Type B pancreatic cell (in vitro differentiated cells): ENCODE measurements at places on chromosomes 7 and 10. TPM values are rescaled to one million over a fixed set of nuclear protein-coding genes. Genes with fewer than 3 reads are reported as not detected.

Gene ATP5F1C
- 244 and 283 TPM in 2 replicates for total RNA-seq

Gene NUTM2B
- 1.00 and 1.2 TPM in 2 replicates for total RNA-seq

Gene HYAL4
- total RNA-seq: 0.21 TPM in 1 of 2 replicates, not detected in the other

Gene SOSTDC1
- 5.4 and 6.0 TPM in 2 replicates for total RNA-seq

Gene ANKRD7
- not detected in 2 replicates for total RNA-seq

Gene GDF10
- 0.57 and 46.8 TPM in 2 replicates for total RNA-seq

Gene C7orf57
- total RNA-seq: 0.36 and 1.5 TPM in 2 replicates

Gene SPDYE16
- total RNA-seq: 0.19 and 0.51 TPM in 2 replicates

Gene SVOPL
- total RNA-seq: 0.81 TPM in 1 of 2 replicates, not detected in the other

Gene DDX21
- 53.2 and 57.5 TPM in 2 replicates for total RNA-seq

Gene TEX47
- total RNA-seq: not detected in 2 replicates

DNA sequence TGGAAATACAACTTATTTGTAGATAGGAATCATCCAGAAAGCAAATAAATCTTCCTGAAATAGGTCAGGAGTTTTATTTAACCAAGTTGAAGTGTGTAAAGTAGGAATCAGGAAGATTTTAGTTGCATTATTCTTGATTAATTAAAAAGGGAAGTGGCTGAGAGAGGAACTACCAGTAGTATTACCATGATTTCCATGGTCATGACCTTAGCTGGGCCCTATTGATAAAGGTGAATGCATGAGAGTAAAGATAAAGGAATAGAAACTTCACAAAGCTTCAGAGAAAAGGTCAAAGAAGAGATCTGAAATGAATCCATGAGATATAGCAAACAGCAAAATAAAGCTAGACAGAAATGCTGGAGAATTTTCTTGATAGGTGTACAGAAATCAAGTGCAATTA is 46.2 kb upstream of the DLX6 start:
- H3K36me3 ChIP-seq: no peaks in the 10 kb centered on the region
- peaks cover 15% of the 10 kb centered on the region for H3K27me3 ChIP-seq
- no peak overlapping the region for H3K4me3 ChIP-seq
- H3K4me1 ChIP-seq: no peaks in the 10 kb centered on the region
- DNase-seq: no peak
- no peak overlapping the region for H3K27ac ChIP-seq

- H3K27me3 ChIP-seq: no peaks in the 10 kb centered on the region
- DNase-seq: no peak
- no peaks in the 10 kb centered on the region for H3K36me3 ChIP-seq
- no peak overlapping the region for H3K27ac ChIP-seq
Measured at GRCh38 chr7:12360948-12361347, 42.7 kb downstream of the VWDE start.

DNA sequence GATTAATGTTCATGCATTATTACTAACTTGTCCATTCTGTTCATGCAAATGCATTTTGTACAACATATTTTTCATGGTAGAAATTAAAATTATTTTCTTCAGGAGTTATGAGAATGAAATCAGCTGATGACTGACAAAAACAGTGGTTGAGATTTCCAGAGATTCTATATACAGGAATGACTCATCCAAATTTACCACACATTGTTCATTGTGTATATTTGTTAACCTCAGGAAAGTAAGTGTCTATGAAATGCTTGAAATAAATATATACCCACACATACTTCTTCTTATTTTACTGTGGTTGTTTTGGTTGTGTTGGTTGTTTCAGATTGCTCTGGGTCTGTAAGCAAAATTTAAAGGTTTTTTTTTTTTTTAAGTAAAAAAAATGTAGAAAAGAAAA is 108.1 kb upstream of the SP8 start:
- no peaks in the 10 kb centered on the region for H3K36me3 ChIP-seq
- H3K4me3 ChIP-seq: no peak overlapping the region
- no peak for DNase-seq

GRCh38 chr7:91582799-91583477 is 297.6 kb downstream of the MTERF1 start:
- no peak for DNase-seq
- H3K27me3 ChIP-seq: no peaks in the 10 kb centered on the region
- H3K4me1 ChIP-seq: no peaks in the 10 kb centered on the region
- no peaks in the 10 kb centered on the region for H3K36me3 ChIP-seq
- no peak overlapping the region for H3K4me3 ChIP-seq

- no peak overlapping the region for H3K4me3 ChIP-seq
- DNase-seq: no peak
- no peak overlapping the region for H3K27ac ChIP-seq
- no peaks in the 10 kb centered on the region for H3K36me3 ChIP-seq
- no peaks in the 10 kb centered on the region for H3K27me3 ChIP-seq
Measured at GRCh38 chr10:78746155-78746763, 322.5 kb upstream of the ZMIZ1 start.

DNA sequence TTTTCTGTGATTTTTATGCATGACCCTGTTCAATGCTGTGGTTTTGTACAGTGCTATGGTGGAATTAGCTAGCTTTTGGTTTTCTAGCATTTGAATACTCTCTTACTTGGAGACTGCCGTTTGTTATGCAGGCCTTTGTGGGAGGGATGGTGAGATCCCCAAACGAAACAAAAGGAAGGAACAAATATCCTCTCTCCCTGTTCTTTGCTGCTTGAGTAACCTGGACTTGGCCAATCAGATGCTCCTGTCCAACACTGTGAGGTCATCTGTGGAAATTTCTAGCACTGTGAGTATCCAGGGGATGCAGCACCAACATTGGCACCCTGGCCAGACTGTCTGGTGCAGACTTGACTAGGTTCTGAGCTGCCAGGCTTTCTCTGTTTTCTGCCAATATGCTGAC is 314.4 kb downstream of the ANKRD30A start:
- no peak for DNase-seq
- H3K27me3 ChIP-seq: no peaks in the 10 kb centered on the region
- H3K27ac ChIP-seq: no peak overlapping the region
- H3K4me3 ChIP-seq: no peak overlapping the region
- no peaks in the 10 kb centered on the region for H3K4me1 ChIP-seq

GRCh38 chr7:151808400-151809145 is 68.3 kb downstream of the PRKAG2 start:
- no peak overlapping the region for H3K4me3 ChIP-seq
- H3K4me1 ChIP-seq: peaks cover 16% of the 10 kb centered on the region
- H3K27ac ChIP-seq: peak overlapping the region; percentile 73
- no peaks in the 10 kb centered on the region for H3K36me3 ChIP-seq
- DNase-seq: no peak
- H3K27me3 ChIP-seq: peaks cover 32% of the 10 kb centered on the region

DNA sequence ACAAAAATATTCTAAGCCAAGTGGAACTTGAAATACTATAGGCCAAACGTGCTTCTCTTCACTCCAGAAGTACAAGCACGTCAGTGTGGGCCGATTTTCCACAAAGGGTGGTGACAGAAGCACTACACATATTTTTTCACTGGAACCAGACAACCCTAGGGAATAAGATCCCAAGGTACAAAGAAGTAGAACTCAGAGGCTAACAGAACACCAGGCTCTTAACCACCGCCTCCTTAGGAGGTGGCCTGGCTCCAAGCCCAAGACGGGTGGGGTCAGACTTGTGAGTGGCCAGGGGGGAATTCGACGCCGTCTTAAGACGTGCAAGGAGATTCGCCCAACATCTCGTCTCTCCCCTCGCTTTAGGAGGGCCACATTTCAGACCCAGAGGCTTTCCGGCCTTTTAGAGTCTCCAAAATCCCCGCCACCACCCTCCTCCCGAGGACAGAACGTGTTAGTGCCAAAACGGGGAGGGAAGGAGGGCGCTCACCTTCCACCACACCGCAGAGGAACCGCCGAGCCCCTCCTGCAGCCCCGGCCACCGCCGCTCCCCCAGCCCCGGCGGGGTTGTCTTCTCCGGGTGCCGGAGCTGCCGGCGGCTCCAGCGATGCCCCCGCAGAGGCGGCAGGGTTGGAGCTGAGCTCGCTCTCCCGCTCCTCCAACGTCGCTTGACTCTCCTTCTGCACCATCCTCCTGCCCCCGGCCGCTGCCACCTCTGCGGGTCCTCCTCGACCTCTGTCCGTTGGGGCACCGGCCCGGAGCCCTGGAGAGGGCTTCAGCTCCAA is 716 bp downstream of the OGA start:
- H3K4me3 ChIP-seq: peak overlapping the region; percentile 99
- peaks cover 12% of the 10 kb centered on the region for H3K36me3 ChIP-seq
- peaks cover 29% of the 10 kb centered on the region for H3K4me1 ChIP-seq

- H3K4me1 ChIP-seq: peaks cover 22% of the 10 kb centered on the region
- no peaks in the 10 kb centered on the region for H3K27me3 ChIP-seq
- peak overlapping the region; percentile 86 for H3K27ac ChIP-seq
- peak overlapping the region; percentile 90 for H3K4me3 ChIP-seq
- no peak for DNase-seq
Measured at GRCh38 chr7:140673063-140673773, 473 bp downstream of the ADCK2 start.

DNA sequence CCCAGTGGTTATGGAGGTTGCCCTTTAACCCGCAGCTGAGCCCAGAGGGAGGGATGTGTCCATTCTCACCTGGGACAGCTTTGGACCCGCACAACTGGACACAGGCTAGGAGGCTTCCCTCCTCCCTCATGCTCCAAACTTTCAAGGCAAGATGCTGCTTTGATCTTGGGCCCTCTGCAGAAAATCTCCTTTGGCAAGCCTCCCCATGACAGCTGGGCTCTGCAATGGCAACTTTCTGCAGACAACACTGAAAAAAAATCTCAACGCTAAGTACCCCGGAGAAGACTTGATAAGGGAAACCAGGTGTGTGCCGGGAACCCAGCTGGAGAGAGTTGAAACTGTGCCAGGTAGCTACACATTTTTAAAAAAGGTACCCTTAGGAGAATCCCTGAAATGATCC is 610.1 kb downstream of the LRMDA start:
- H3K27me3 ChIP-seq: peaks cover 53% of the 10 kb centered on the region
- no peak overlapping the region for H3K4me3 ChIP-seq
- no peak for DNase-seq
- H3K4me1 ChIP-seq: peaks cover 18% of the 10 kb centered on the region
- no peak overlapping the region for H3K27ac ChIP-seq

- H3K4me1 ChIP-seq: peaks cover 4% of the 10 kb centered on the region
- H3K27me3 ChIP-seq: peaks cover 27% of the 10 kb centered on the region
- no peaks in the 10 kb centered on the region for H3K36me3 ChIP-seq
- no peak overlapping the region for H3K4me3 ChIP-seq
Measured at GRCh38 chr10:49168171-49168540, 20.0 kb downstream of the TMEM273 start.

- H3K4me1 ChIP-seq: no peaks in the 10 kb centered on the region
- H3K27ac ChIP-seq: no peak overlapping the region
Measured at GRCh38 chr7:1705856-1706255, 35.8 kb downstream of the ELFN1 start.

- DNase-seq: no peak
- no peaks in the 10 kb centered on the region for H3K36me3 ChIP-seq
- H3K4me3 ChIP-seq: no peak overlapping the region
- H3K4me1 ChIP-seq: no peaks in the 10 kb centered on the region
- peaks cover 27% of the 10 kb centered on the region for H3K27me3 ChIP-seq
- no peak overlapping the region for H3K27ac ChIP-seq
Measured at GRCh38 chr7:23254051-23254681, 7.6 kb downstream of the GPNMB start.

- no peaks in the 10 kb centered on the region for H3K36me3 ChIP-seq
- H3K4me1 ChIP-seq: peaks cover 5% of the 10 kb centered on the region
- H3K27me3 ChIP-seq: peaks cover 11% of the 10 kb centered on the region
- no peak overlapping the region for H3K27ac ChIP-seq
Measured at GRCh38 chr7:26627221-26627620, 237.2 kb downstream of the SKAP2 start.

DNA sequence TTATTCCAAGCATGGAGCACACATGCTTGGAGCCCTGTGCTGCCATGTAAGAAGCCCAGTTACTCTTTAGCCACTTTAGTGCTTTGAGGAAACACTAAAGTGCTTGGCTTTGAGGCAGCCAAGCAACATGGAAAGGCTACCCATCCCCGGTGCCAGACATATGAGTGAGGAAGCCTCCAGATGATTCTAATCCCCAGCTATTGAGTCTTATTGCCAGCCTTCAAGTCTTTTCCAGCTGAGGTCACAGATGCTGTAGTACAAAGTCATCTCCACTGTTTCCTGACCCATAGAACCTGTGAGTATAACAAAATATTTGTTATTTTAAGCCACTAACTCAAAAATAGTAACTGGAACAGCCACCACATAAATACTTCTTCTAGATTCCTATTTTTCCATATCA is 91.4 kb upstream of the CYP26C1 start:
- no peak overlapping the region for H3K4me3 ChIP-seq
- peaks cover 15% of the 10 kb centered on the region for H3K36me3 ChIP-seq
- H3K4me1 ChIP-seq: peaks cover 4% of the 10 kb centered on the region
- H3K27me3 ChIP-seq: no peaks in the 10 kb centered on the region
- no peak overlapping the region for H3K27ac ChIP-seq
- DNase-seq: no peak

- H3K4me3 ChIP-seq: no peak overlapping the region
- no peaks in the 10 kb centered on the region for H3K27me3 ChIP-seq
- no peaks in the 10 kb centered on the region for H3K4me1 ChIP-seq
- H3K27ac ChIP-seq: no peak overlapping the region
Measured at GRCh38 chr10:110978204-110978603, 58.8 kb downstream of the SHOC2 start.

GRCh38 chr10:34938399-34938670 is 123.2 kb upstream of the PARD3 start:
- H3K27ac ChIP-seq: no peak overlapping the region
- H3K36me3 ChIP-seq: no peaks in the 10 kb centered on the region
- H3K4me3 ChIP-seq: no peak overlapping the region
- no peak for DNase-seq
- no peaks in the 10 kb centered on the region for H3K27me3 ChIP-seq
- peaks cover 10% of the 10 kb centered on the region for H3K4me1 ChIP-seq

GRCh38 chr7:36638586-36639263 is 85.6 kb downstream of the AOAH start:
- no peak for DNase-seq
- H3K4me3 ChIP-seq: no peak overlapping the region
- H3K27ac ChIP-seq: no peak overlapping the region
- H3K4me1 ChIP-seq: peaks cover 48% of the 10 kb centered on the region
- H3K36me3 ChIP-seq: no peaks in the 10 kb centered on the region

DNA sequence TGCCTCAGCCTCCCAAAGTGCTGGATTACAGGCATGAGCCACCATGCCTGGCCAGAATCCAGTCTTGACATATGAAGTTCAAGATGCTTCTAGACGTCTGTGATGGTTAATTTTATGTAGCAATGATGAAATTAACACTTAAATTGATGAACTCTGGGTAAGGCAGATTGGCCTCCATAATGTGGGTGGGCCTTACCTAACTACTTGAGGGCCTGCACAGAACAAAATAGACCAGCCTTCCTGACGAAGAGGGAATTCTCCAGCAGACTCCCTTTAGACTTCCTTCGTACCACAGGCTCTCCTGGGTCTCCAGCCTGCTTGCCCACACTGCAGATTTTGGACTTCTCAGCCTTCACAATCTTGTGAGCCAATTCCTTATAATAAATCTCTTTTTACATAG is 4.7 kb downstream of the CDNF start:
- peaks cover 17% of the 10 kb centered on the region for H3K4me1 ChIP-seq
- no peak overlapping the region for H3K4me3 ChIP-seq
- H3K36me3 ChIP-seq: peaks cover 7% of the 10 kb centered on the region
- no peak for DNase-seq
- H3K27me3 ChIP-seq: no peaks in the 10 kb centered on the region

GRCh38 chr7:69698109-69698825 is 100.0 kb downstream of the AUTS2 start:
- H3K27ac ChIP-seq: no peak overlapping the region
- H3K27me3 ChIP-seq: no peaks in the 10 kb centered on the region
- DNase-seq: no peak
- H3K36me3 ChIP-seq: no peaks in the 10 kb centered on the region
- H3K4me3 ChIP-seq: no peak overlapping the region

- no peak overlapping the region for H3K27ac ChIP-seq
- peak; percentile 63 for DNase-seq
- no peaks in the 10 kb centered on the region for H3K36me3 ChIP-seq
- peaks cover 5% of the 10 kb centered on the region for H3K4me1 ChIP-seq
- no peak overlapping the region for H3K4me3 ChIP-seq
- peaks cover 12% of the 10 kb centered on the region for H3K27me3 ChIP-seq
Measured at GRCh38 chr7:157090485-157091165, 48.1 kb upstream of the UBE3C start.
